ENCODE measurements at places on chromosomes 2 and 18.

DNA sequence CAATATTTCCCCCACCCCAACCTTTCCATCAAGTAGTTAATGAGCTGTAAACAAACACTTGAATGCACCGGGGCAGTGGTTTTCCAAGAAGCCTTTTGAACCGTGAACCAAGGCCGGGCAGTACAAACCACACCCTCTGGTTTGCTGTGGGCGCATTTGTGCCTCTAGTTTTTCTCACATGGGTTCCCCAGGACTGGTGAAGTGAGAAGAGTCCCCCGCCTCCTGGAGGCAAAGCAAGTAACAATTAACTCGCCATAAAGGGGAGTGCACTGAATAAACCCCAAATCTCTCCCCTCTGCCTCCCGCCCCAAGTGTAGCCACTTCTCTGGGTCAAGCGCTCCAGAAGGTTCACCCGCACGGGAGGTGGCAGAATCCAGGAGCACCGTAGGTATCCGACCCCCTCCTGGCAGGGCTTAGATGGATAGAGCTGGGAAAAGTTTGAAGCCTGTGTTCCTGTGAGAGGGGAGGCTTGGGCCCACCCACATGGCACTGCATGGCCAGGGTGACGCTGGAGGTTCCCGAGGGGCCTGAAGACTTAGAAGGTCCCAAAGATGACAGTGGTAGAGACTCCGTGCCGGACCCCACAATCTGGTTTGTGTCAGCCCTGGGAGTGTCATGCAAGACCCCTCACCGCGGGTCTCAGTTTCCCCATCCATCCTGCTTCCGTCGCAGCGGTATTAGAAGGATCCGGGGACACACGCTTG is 182.2 kb downstream of the SMAD2 start:
- no peak for DNase-seq

GRCh38 chr2:224025874-224026273 is 13.2 kb downstream of the SERPINE2 start:
- DNase-seq: no peak

DNA sequence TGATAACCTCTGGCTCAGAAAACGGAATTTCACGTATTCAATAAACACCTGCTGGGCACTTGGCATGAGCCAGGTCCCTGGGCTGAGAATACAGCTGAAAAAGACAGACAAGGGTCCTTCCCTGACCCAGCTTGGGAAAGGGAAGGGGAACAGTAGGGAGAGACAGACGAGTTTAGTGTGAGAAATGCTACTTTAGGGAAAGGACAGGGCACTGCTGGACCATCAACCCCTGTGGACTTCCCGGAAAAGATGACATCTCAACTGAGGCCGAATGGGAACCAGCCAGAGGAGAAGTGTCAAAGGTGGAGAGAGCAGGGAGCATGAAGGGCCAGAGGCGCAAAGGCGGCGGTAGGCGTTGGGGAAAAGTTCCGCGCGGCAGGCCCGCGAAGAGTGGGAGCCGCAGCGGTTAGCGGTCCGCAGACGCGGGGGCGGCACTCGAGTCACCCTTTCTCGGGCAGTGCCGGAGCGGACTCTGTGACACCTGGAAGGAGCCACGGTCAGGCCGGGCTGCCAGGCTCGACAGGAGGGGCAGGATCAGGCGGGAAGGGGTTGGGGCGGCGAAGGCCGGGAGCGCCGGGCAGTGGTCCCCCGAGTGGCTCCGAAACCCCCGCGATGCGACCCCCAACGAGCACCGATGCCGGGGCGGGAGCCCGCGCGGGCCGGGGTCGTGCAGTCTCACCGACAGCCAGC is 519 bp downstream of the TEX261 start:
- DNase-seq: no peak

GRCh38 chr2:171281110-171281509 is 120.4 kb upstream of the TLK1 start:
- DNase-seq: no peak

DNA sequence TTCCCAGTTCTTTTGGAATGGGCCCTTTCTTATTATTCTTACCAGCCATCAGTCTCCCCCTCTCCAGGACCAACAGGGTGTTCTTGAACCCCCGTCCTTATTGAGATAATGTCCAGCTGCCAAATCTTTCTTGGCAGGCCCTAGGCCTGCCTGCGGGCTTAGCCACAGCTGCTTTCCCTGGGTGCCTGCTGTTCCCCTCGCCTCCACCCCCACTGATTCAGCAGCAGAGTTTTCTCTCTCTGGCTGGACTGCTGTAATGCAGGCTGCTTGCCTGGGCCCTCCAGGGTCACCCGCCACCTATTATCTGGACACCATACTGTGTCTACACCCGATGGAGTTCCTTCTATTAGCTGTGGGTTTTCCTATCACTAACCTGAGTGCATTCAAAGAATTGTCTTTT is 395.4 kb upstream of the ATP5MC3 start:
- DNase-seq: no peak

- DNase-seq: no peak
Measured at GRCh38 chr2:73897934-73898333, 5.1 kb downstream of the ACTG2 start.

GRCh38 chr2:15748736-15749323 is 157.2 kb downstream of the DDX1 start:
- no peak for DNase-seq

GRCh38 chr2:33588232-33588631 is 10.9 kb downstream of the FAM98A start:
- no peak for DNase-seq

- DNase-seq: no peak
Measured at GRCh38 chr2:29322011-29322410, 206.8 kb downstream of the CLIP4 start.

DNA sequence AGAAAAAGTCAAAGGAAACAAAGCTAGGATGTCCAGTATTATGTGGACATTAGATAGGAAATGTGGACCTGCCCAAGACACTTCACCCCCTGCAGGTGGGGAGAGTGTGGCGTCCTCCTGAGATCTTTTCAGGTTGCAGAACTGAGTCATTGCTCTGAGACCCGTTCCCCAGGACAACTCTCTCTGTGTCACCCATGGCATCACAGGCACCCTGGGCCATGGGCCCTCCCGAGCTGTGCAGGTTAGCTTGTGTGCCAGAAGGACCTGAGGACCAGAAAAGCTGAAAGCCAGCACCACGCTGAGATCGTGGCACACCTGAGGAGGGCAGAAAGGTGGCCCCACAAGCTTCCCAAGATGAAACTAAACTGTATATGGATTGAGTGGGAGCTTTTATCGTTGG is 229.5 kb downstream of the AGAP1 start:
- no peak for DNase-seq

DNA sequence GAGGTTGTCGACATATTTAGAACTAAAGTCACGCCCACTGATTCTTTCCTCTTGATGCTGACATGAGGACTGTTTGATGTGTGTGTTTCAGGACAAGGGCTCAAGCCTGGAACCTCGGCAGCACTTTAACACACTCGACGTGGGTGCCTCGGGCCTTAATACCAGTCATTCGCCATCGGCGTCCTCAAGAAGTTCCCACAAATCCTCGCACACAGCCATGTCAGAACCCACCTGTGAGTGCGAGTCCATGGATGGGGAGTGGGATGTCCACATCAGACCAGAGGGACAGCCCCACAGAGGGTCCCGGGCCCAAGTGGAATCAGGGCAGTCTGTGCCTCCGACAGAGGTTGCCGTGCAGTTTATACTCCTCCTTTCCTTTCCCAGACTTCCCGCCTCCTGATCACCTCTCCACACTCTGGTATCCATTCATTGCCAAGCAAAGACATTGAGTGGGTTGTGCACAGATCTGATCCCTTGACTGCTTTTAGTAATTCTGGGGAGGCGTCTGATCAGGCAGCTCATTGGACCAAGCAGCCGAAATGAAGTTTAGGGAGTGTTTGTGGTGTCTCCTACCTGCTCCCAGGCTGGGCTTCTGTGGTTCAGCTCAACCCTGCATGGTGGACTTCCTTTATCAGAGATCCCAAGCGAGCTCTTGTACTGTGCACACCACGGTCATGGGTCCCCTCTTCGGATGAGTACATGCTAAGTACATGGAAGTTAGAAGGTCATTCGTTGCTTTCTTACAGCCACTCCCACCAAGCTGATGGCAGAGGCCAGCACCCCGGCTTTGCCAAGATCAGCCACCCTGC is 27.2 kb upstream of the RPL31 start:
- DNase-seq: no peak

GRCh38 chr2:223619486-223620129 is 17.4 kb upstream of the SCG2 start:
- DNase-seq: no peak

GRCh38 chr2:152961351-152961750 is 242.9 kb downstream of the ARL6IP6 start:
- DNase-seq: no peak

GRCh38 chr2:70916291-70916690 is 19.4 kb upstream of the ATP6V1B1 start:
- no peak for DNase-seq

GRCh38 chr2:44947028-44947375 is 5.5 kb downstream of the SIX3 start:
- no peak for DNase-seq

GRCh38 chr18:50507120-50507590 is 52.7 kb upstream of the MAPK4 start:
- DNase-seq: no peak

- DNase-seq: no peak
Measured at GRCh38 chr2:67283641-67284040, 113.5 kb upstream of the ETAA1 start.

DNA sequence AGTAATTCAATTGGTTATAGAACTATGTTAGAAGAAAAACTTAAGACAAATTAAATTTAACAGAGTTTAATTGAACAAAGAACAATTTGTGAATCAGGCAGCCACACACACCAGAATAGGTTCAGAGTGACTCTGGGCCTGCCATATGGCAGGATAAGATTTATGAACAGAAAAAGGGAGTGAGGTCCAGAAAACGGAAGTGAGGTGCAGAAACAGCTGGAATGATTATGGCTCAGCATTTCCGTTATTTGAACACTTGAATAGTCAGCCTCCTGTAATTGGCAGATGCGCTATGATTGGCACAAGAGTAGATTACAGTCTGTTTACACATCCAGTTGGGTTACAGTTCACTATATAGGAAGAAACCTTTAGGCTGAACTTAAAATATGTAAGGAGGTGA is 99.0 kb downstream of the MBD2 start:
- no peak for DNase-seq

DNA sequence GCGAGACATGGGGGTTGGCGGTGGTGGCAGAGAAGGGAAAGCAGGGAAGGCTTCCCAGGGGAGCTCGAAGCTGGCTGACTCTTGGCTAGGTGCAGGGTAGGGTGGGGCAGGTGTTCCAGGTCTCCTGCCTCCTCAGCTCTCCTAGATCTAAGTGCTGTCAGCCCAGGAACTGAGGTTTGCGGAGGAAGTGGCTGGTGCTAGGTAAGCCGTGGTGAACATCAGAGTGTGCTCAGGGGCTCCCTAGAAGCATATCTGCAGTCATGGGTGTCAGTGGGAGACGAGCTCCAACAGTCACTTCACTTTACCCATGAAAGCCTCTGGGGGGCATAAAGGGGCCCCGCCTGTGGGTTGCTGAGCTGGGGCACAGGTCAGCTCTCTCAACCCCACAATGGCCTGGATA is 34.1 kb downstream of the ARHGEF4 start:
- no peak for DNase-seq

DNA sequence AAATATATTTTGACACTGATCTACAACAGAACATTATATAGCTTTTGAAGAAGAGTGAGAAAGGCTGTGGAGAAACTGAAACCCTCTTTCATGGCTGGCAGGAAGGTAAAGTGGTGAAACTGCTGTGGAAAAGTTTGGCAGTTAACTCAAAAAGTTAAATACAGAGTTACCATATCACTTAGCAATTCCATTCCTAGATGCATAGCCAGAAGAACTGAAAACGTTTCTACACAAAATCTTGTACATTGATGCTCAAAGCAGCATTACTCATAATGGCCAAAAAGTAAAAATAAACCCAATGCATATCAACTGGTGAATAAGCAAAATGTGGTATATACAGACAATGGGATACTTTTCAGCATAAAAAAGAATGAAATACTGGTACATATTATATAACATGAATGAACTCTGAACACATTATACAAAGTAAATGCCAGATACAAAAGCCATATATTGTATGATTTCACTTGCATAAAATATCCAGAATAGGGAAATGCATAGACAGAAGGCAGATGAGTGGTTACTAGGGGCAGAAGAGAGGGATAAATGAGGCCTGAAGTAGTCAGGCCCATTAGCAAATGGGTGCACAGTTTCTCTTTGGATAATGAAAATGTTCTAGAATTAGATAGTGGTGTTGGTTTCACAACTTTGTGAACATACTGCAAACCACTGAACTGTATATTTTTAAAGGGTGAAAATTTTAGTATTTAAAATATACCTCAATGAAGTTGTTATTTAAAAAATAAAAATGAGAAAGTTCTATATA is 114.3 kb downstream of the DYM start:
- no peak for DNase-seq

GRCh38 chr2:86048888-86049287 is 56.8 kb downstream of the POLR1A start:
- DNase-seq: peak; percentile 51

DNA sequence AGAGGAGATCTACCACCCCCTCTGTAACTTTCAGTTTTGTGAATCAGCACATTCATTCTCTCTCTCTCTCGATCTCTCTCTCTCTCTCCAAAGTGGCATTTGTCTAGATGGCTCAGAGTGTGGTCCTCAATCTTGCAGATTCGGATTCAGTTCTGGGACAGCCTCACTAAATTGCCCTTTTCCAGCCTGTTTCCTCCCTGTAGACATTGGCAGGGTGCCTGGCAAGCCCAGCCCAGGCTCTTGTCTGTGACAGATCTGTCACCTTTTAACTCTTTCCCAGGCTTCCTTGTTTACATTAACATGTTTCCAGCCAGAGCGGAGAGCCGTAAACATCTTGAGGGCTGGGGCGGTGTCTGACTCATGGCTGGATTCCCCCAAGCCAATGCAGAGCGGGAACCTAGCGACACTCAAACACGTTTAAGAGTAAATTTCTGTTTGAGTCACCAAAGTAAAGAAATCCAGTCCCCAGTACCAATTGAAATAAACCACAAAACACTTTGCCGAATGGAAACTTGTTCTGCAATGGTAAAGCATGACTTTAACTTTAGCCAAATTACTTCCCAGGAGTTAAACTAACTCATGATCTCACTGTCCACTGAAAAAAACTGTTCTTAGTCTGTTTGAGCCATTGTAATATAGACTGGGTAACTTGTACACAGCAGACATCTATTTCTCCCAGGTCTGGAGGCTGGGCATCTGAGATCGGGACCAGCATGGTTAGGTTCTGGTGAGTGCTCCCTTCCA is 6.6 kb upstream of the CYP27C1 start:
- DNase-seq: peak; percentile 96

DNA sequence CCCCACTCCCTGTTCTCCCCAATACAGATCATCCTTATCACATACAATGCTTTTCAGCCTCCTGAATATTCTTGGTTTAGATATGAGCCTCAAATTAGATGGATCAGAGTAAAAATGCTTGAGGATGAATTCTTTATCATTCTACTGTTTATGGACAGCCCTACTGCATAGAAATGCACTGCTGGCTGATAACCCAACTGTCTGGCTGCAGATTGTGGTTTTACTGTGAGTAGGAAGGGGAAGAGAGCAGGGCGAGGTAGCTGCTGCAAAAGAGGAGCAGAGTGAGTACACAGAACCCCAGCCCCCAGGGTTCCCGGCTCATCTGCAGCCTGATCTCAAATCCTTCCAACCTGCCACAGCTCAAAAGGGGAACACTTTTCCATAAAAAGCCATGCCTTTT is 29.4 kb upstream of the NCOA1 start:
- DNase-seq: no peak

- peak; percentile 82 for DNase-seq
Measured at GRCh38 chr2:100292022-100292580, 30.2 kb downstream of the LONRF2 start.
